Activated CD4-positive, alpha-beta T cell treated with anti-CD3 and anti-CD28 coated beads for 48 hours (primary cell): ENCODE measurements at places on chromosomes 1 and 21.

DNA sequence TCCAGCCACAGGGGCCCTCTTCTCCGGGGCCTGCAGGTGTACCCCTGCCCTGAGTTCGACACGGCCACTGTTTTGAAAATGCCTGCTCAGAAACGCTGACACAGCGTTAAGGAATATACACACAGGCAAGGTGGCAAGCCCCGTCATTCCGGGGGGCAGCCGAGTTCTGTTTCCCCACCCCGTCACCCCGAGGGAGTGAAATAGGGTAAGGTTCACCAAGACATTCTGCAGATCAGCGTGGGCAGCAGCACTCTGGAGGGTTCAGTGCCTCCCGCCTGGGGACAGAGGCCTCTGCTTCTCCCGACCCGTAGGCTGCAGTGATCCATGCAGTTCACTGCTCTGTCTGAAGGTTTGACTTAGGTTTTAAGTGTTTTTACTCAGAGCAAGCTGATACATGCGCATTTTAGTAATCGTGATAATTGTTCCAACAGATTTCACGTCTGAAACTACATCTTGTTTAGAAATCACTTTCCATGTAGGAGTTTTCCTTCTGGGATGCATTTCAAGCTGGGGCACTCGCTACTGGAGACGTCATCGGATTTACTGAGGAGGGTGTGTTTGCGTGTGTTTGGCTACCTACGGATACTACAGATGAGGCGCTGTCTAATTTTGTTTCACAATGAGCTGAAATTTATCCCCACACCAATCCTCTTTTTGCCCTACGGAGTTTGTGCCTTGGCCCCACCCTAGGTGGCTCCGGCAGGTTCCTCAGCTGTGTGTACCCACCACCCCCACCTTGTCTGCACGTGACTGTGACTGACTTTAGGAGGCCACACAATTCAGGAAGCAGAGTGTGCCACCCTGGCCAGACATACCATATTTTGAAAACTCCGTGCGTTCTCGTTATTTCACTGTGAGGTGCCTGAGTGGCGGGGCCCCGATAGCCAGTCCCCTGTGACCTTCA is 63.5 kb downstream of the AGPAT3 start:
- no peak for DNase-seq

GRCh38 chr1:183764981-183765380 is 39.9 kb upstream of the RGL1 start:
- no peak for DNase-seq

GRCh38 chr1:215215846-215216245 is 133.3 kb downstream of the KCNK2 start:
- DNase-seq, result no peak

GRCh38 chr1:198424441-198424840 is 116.0 kb downstream of the ATP6V1G3 start:
- no peak for DNase-seq

- no peak for DNase-seq
Observed at GRCh38 chr1:242447689-242448088, 76.8 kb downstream of the PLD5 start.

GRCh38 chr1:43902058-43902831 is 31.4 kb upstream of the ARTN start:
- no peak for DNase-seq

- DNase-seq, result no peak
Observed at GRCh38 chr1:63038586-63038985, 254.7 kb downstream of the ATG4C start.

DNA sequence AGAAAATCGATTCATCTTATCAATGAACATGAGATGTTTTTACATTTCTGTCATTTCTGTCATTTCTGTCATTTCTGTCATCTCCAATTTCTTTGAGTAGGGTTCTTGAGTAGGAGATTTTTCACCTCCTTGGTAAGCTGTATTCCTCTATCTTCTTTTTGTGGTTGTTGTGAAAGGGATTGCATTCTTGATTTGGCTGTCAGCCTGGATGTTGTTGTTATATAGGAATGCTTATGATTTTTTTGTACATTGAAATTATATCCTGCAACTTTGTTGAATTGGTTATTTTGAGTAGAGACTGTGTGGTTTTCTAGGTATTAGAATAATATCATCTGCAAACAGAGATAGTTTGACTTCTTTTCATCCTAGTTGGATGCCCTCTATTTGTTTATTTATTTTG is 1233.7 kb downstream of the PLA2G4A start:
- DNase-seq, result no peak

- DNase-seq, result peak; percentile 76
Observed at GRCh38 chr1:35568975-35569395, 4.1 kb upstream of the TFAP2E start.

DNA sequence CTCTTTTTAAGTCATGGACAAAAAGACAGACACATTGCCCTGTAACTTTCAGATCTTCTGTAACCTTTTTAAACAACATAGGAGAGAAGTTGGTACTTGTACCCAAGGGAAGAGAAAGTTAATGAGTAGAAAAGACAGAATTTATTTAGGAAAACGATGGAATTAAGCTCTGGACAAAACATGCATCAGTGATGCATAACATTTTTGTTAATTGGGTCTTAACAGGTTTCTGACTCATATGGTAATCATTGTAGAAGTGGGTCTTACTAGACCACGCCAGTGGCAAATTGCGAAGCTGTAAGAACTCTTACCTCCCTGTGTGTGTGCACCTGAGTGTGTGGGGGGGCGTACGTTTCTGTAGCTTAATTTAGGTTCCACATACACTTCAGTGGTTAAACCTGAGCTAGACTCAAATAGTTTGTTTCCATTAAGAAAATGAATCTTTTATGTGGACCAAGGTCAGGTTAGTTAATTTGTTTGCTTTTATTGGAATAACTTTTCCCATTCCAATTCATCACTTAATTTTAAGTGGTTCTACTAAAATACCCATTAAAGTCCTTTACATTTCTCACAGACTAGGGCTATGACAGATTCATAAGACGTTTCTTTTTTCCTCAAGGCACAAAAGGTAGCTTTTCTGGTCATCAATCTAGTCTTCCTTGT is 48.1 kb downstream of the NFIA start:
- no peak for DNase-seq

DNA sequence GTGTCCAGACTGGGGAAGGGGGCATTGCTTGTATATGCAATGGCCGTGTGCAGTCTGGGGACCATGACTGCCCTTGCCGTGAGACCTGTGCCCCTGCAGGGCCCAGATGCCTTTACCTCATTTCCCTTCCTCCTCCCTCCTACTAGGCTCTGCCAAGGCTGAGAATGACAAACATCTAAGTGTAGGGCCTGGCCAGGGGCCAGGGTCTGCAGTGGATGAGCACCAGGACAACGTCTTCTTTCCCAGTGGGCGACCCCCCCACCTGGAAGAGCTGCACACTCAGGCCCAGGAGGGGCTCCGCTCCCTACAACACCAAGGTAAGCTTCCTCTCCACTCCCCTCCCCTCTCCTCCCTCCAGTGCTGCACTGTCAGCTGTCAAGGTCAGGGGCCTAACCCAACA is 49.5 kb downstream of the YARS1 start:
- no peak for DNase-seq
